ENCODE measurements at places on chromosomes 7 and 10. TPM values are rescaled to one million over a fixed set of nuclear protein-coding genes. Genes with fewer than 3 reads are reported as not detected.

HTR5A gene
- not detected for total RNA-seq

DMTF1 gene
- total RNA-seq, result 65.1 TPM

TNKS2 gene
- 22.1 TPM for total RNA-seq

PKD1L1 gene
- 0.20 TPM for total RNA-seq

CCDC136 gene
- 7.6 TPM for total RNA-seq

PRF1 gene
- total RNA-seq, result 107 TPM

TMEM130 gene
- 0.38 TPM for total RNA-seq

ACTL6B gene
- not detected for total RNA-seq

AEBP1 gene
- total RNA-seq, result 30.4 TPM

- H3K27me3 ChIP-seq, result peaks cover 2% of the 10 kb centered on the region
- DNase-seq, result no peak
- no peak overlapping the region for H3K4me3 ChIP-seq
- no peaks in the 10 kb centered on the region for H3K4me1 ChIP-seq
- H3K36me3 ChIP-seq, result no peaks in the 10 kb centered on the region
Observed at GRCh38 chr7:85038466-85038865, 148.4 kb downstream of the SEMA3D start.

GRCh38 chr7:90857603-90858002 lies 261.5 kb downstream of the CDK14 start:
- no peak overlapping the region for H3K27ac ChIP-seq
- no peak overlapping the region for H3K4me3 ChIP-seq
- no peaks in the 10 kb centered on the region for H3K27me3 ChIP-seq
- H3K36me3 ChIP-seq, result no peaks in the 10 kb centered on the region
- no peaks in the 10 kb centered on the region for H3K4me1 ChIP-seq

DNA sequence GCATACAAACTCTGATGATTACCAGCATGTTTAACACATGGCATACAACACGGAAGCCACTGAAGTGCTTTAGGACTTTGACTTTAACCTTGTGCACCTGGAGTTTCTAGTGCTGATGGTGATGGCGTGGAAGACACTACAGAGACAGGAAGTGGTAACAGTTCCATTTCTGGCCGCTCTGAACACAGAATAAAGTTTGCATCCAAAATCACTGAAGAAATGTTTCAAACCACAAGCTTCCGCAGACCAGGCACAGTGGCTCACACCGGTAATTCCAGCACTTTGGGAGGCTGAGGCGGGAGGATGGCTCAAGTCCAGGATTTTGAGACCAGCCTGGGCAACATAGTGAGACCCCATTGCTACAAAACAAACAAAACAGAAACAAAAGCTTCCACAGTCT lies 40.3 kb upstream of the TNPO3 start:
- H3K27ac ChIP-seq, result peak overlapping the region; percentile 12
- H3K27me3 ChIP-seq, result peaks cover 1% of the 10 kb centered on the region
- H3K4me1 ChIP-seq, result peaks cover 16% of the 10 kb centered on the region
- no peaks in the 10 kb centered on the region for H3K36me3 ChIP-seq
- H3K4me3 ChIP-seq, result no peak overlapping the region
- peak; percentile 32 for DNase-seq

DNA sequence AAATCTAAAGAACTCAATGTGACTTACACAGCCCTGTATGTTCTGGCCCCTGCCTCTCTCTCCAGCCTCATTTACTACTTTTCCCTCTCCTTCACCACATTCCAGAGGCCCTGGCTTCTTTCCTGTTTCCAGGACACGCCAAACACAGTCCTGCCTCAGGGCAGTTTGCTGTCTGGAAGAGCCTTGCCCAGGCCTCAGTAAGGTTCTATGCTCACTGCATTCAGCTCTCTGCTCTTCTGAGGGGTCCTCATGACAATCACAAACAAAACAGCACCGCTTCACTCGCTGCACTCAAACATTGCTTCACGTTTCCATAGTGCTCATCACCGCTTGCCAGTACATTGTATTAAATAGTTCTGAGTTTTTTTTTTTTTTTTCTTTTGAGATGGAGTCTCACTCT lies 35.1 kb upstream of the GARS1 start:
- no peak for DNase-seq
- no peak overlapping the region for H3K4me3 ChIP-seq
- peaks cover 10% of the 10 kb centered on the region for H3K36me3 ChIP-seq
- H3K27ac ChIP-seq, result no peak overlapping the region

DNA sequence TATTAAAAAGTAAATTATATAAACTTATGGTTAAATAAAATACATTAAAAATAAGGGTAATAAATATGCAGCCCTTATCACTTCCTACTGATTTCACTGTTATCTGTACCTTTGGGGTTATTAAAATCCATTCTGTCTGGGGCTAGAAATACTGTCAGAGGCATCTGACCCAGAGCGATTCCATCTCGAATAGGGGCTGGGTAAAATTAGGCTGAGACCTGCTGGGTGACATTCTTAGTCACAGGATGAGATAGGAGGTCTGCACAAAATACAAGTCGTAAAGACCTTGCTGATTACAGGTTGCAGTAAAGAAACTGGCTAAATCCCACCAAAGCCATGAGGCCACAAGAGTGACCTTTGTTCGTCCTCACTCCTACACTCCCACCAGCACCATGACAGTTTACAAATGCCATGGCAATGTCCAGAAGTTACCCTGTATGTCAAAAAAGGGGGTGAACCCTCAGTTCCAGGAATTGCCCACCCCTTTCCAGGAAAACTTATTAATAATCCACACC lies 77.6 kb downstream of the COBL start:
- H3K27me3 ChIP-seq, result no peaks in the 10 kb centered on the region
- no peak overlapping the region for H3K4me3 ChIP-seq
- no peak for DNase-seq
- no peak overlapping the region for H3K27ac ChIP-seq
- H3K4me1 ChIP-seq, result no peaks in the 10 kb centered on the region
- no peaks in the 10 kb centered on the region for H3K36me3 ChIP-seq

DNA sequence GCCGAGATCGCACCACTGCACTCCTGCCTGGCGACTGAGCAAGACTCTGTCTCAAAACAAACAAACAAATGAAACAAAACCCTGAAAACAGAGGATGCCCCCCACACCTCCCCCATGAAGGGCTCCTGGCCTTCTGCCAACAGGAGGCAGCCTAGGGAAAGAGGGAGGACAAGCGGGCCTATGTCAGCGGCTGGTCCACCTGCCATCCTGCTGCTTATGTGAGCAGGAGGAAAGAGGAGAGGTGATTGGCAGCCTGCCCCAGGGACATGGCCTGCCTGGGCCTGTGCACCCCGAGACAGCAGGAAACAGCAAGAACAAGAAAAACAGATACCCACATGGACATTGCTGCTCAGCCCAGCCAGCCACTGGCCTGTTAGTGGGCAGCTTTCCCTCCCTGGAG lies 9.1 kb upstream of the ZNF316 start:
- H3K27ac ChIP-seq, result no peak overlapping the region
- H3K36me3 ChIP-seq, result peaks cover 3% of the 10 kb centered on the region
- peaks cover 14% of the 10 kb centered on the region for H3K4me1 ChIP-seq
- no peaks in the 10 kb centered on the region for H3K27me3 ChIP-seq

- H3K27ac ChIP-seq, result no peak overlapping the region
- DNase-seq, result no peak
- H3K4me1 ChIP-seq, result peaks cover 4% of the 10 kb centered on the region
- H3K27me3 ChIP-seq, result no peaks in the 10 kb centered on the region
- H3K36me3 ChIP-seq, result no peaks in the 10 kb centered on the region
Observed at GRCh38 chr7:18861514-18862118, 255.8 kb downstream of the TWIST1 start.

DNA sequence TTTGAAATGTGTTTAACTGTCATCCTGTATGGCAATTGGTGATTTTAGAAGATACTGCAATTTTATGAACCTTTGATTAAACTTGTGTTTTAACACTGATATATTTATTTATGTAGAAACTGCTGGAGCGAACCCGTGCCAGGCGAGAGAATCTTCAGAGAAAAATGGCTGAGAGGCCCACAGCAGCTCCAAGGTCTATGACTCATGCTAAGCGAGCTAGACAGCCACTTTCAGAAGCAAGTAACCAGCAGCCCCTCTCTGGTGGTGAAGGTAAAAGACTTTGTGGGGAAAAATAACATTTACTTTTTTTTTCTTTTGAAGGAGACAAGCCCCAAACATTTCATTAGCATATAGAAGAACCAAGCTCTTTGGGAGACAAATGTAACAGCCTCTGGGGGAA lies 6.5 kb downstream of the ANLN start:
- peaks cover 17% of the 10 kb centered on the region for H3K4me1 ChIP-seq
- peaks cover 8% of the 10 kb centered on the region for H3K27me3 ChIP-seq
- H3K36me3 ChIP-seq, result peaks cover 52% of the 10 kb centered on the region
- DNase-seq, result peak; percentile 27
- H3K4me3 ChIP-seq, result no peak overlapping the region

- no peaks in the 10 kb centered on the region for H3K36me3 ChIP-seq
- H3K4me3 ChIP-seq, result no peak overlapping the region
- no peak for DNase-seq
- H3K27me3 ChIP-seq, result no peaks in the 10 kb centered on the region
- no peaks in the 10 kb centered on the region for H3K4me1 ChIP-seq
Observed at GRCh38 chr10:25157650-25158049, 17.2 kb upstream of the GPR158 start.

GRCh38 chr7:159121068-159121467 lies 23.6 kb downstream of the VIPR2 start:
- no peaks in the 10 kb centered on the region for H3K4me1 ChIP-seq
- no peak for DNase-seq
- H3K4me3 ChIP-seq, result no peak overlapping the region
- H3K27ac ChIP-seq, result no peak overlapping the region
- H3K27me3 ChIP-seq, result peaks cover 2% of the 10 kb centered on the region

- H3K36me3 ChIP-seq, result peaks cover 8% of the 10 kb centered on the region
- DNase-seq, result peak; percentile 67
- H3K27ac ChIP-seq, result peak overlapping the region; percentile 95
- H3K4me3 ChIP-seq, result peak overlapping the region; percentile 69
- no peaks in the 10 kb centered on the region for H3K27me3 ChIP-seq
Observed at GRCh38 chr7:3094701-3095445, 51.2 kb upstream of the CARD11 start.

DNA sequence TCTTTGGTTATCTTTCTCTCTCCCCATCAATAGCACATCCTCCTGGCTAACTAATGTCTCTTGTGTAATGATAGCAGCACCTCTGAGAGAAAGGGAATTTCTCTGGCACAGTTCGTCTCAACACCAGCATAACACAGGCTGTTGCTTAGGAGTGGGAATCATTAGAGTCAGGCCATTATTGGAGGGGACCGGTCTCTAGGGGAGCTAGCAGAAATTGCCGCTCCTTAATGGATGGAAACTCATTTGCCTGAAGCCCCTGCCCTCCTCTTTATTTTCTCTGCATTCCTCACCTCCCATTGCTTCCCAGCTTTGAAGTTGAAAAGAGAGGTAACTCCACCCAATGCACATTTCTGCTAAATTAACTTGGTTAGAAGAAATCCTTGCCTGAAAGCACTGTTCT lies 11.9 kb downstream of the LRRC4 start:
- H3K27me3 ChIP-seq, result no peaks in the 10 kb centered on the region
- no peaks in the 10 kb centered on the region for H3K4me1 ChIP-seq
- H3K36me3 ChIP-seq, result peaks cover 25% of the 10 kb centered on the region
- DNase-seq, result no peak

- no peak overlapping the region for H3K27ac ChIP-seq
- no peak for DNase-seq
- H3K4me1 ChIP-seq, result peaks cover 15% of the 10 kb centered on the region
- H3K4me3 ChIP-seq, result no peak overlapping the region
- no peaks in the 10 kb centered on the region for H3K27me3 ChIP-seq
Observed at GRCh38 chr10:87552248-87552929, 47.7 kb downstream of the MINPP1 start.

GRCh38 chr7:2595258-2595860 lies 36.4 kb upstream of the TTYH3 start:
- no peak overlapping the region for H3K27ac ChIP-seq
- DNase-seq, result no peak
- no peaks in the 10 kb centered on the region for H3K4me1 ChIP-seq
- no peaks in the 10 kb centered on the region for H3K27me3 ChIP-seq
- H3K4me3 ChIP-seq, result no peak overlapping the region

DNA sequence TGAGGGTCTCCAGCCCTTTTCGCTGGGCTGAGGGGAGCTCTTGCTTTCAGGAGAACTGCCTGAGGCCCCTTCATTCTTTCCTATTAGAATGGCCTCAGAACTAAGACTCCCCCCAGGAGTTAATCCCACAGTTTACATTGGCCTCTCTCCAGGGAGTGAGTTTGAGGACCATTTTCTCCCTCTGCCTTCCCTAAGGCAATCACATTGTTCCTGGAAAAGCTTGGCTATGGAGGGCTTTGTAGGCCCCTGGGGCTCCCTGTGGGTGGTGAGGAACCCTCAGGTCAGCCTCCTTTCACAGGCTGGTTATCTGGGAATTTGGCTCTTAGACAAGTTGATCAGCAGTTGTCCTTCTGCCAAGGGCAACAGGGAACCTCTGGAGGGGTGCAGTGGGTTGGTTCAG lies 343.7 kb downstream of the RPS24 start:
- no peaks in the 10 kb centered on the region for H3K4me1 ChIP-seq
- DNase-seq, result no peak
- H3K36me3 ChIP-seq, result no peaks in the 10 kb centered on the region
- no peak overlapping the region for H3K4me3 ChIP-seq

DNA sequence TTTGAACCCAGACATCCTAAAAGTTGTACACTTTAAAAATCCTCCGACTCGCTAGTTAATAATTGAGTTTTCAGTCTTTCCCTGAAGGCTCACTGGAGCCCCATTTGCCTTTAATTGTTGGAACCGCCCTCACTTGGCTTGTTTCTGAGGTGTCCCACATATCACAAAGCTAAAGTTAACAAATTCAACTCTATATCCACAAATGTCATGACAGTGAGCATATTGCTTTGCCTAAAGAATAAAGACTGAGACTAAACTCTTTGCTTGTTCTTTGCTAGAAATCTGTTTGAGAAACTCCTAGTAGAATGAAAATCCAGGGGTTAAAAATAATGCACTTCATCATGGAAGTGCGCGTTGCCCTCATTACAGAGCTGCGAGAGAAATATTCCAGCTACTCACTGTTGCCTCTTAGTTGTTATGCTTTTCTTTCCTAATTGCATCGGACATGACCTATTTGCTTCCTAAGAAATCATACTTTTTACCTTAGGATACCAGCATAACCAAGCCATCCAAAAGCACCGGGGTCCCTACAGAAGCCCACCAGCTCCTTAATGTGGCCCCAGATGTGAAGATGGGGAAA lies 752 bp downstream of the THSD7A start:
- no peak overlapping the region for H3K4me3 ChIP-seq
- no peak for DNase-seq
- no peaks in the 10 kb centered on the region for H3K36me3 ChIP-seq
- H3K27me3 ChIP-seq, result peaks cover 34% of the 10 kb centered on the region

All from activated CD8-positive, alpha-beta T cell treated with anti-CD3 and anti-CD28 coated beads for 36 hours (primary cell).